ENCODE measurements at places on chromosomes 5 and 9.

- DNase-seq: no peak
Measured at GRCh38 chr9:90095682-90096081, 490.9 kb downstream of the GADD45G start.

DNA sequence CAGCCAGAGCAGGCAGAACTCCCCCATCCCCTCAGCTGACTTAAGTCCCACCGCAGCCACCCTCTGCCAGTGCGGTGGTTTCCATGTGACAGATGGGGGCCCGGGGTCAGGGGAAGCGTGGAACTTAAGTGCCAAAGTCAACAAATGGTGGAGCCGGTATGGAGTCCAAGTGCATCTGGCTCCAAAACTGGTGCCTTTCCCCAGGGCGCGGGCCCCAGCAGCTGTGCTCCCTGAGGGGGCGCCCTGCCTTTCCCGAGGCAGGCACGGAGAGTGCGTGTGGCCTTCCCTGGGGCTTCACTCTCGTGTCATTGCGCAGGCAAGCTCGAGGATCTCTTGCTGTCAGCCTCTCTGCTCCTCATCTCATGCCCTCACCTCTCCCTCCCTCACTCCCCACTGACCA is 33.8 kb downstream of the SLC46A2 start:
- DNase-seq: no peak

DNA sequence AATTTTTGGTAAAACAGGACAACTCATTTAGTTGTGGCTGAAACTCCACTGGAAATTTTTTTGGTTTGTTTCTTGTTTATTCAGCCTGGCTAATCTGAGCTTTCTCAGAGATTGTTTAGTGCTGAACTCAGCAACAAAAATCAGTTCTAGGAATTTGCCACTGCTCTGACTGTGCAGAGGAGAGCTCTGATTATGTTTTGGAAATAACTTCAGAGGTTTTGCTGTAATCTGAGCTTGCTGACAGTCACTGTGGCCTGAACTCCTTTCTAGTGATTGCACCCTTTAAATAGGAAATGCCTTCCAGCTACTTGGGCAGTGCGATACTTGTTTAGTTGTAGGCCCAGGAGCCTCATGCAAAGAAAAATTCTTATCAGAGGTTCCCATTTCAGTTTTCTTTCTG is 60.2 kb downstream of the OSTF1 start:
- DNase-seq: no peak

DNA sequence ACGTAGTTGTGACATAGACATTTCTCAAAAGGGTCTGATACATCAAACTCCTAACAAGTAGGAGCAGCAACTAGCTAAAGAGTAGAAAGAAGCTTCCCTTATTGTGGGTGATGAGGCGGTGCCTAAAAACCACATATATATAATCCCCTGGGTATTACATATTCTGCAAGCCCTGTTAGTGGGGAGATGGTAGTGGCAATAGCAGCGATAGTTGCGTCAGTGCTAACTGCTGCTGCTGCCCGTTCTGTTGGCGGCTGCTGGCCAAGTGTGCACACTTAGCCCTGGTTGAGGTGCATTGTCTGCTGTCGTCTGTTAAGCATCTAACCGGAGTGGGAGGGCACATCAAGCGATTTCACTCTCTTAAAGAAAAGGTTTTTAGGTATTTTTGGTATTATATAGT is 35.8 kb downstream of the VLDLR start:
- no peak for DNase-seq

- DNase-seq: no peak
Measured at GRCh38 chr9:97176206-97176605, 131.3 kb upstream of the CCDC180 start.

DNA sequence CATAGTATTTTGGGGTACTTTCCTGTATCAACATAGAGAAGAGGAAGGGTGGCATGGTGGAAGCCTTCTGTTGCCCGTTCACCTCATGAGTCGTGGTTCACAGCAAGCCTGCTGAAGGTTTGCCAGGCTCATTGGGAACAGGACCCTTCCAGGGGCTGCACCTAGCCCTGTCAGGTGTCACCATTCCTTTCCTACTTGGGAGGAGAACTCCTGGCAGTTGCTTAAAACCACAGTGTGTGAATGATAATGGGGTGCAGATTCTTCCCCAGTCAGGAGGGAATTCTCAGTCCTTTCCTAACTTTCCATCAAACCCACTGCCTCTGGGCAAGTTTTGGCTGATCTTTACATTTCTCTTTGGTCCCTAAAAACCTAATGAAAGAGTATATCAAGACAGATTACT is 99.4 kb upstream of the CTNND2 start:
- DNase-seq: no peak

DNA sequence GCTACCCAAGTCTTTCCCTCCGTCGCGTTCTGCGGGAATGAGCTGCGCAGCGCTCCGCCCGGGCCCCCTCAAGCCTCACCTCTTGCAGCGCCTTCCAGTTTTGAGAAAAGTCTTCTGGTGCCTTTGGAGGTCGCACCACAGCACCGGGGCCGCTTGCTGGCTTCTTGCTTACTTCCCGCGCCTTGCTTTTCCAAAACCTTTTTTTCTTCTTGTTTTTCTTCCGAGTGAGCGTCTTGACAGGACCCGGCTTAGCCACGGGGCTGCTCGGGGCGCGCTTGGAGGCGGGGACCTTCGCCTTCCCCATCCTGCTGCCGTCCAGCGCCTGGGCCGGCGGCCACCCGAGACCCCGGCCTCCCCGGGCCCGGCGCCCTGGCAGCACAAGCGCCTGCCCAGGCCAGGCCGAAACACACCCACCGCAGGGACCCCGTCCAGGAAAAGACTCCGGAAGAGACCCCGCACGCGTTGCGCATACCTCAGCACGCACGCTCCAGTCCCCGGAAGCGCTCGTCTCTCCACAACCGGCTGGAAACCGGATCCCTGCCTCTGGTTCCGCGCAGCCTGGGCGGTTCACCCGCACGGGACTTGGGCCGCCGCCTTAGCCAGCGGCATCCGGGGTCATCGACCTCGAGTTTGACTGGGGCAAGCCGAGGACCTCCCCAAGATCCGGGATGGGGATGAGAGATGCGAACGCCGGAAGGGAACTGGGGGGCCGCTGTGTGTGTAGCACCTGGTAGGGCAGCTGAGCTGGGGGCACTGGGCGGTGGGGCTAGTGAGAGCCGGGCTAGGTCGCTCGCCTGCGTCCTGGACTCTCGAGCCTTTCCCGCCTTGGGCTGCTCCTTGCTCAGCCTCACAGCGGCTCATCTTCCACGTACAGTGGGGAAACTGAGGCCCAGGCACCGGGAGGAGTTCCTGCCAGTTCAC is at the start of gene REXO4:
Gene REXO4, minus strand, starts transcription at position 470 of the 921 bp plus-strand sequence. Its CDS starts 166 bp downstream, at position 304.
- peak; percentile 72 for DNase-seq

- DNase-seq: no peak
Measured at GRCh38 chr5:87827539-87827938, 414.8 kb upstream of the CCNH start.

DNA sequence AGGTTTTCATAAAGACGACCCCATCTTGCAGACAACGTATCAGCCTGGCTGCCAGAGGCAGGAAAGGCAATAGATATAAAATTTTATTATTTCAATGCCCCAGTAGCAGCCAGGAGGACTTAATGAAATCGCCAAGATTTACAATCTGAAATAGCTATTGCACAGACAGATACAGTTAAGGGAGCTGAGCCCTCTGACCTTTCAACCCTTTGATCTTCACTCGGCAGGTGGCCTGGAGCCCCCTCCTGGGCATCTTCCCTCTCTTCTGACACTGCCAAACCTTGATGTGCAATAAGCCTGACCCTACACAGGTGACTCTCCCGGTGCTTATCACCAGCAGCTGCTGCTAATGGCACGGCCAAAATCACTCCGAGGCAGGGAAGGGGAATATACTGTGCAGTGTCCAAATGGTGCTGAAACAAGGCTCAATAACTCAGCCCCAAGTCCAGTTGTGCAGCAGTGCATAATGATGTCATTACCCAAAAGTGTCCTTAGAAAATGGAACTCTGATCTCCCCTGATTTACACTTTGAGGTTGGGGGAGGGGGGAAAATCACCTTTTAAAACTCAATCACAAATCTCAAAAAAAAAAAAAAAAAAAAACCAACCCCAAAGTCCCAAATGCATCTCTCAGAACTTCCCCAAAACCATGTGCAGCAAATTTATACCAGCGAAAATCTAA is 242.0 kb downstream of the CRB2 start:
- DNase-seq: no peak

- no peak for DNase-seq
Measured at GRCh38 chr9:133742251-133742650, 4.1 kb upstream of the SARDH start.

GRCh38 chr5:882253-883183 is 10.1 kb downstream of the BRD9 start:
- no peak for DNase-seq

- no peak for DNase-seq
Measured at GRCh38 chr5:55919625-55920024, 68.5 kb downstream of the IL31RA start.

GRCh38 chr5:89281766-89282553 is 399.0 kb upstream of the MEF2C start:
- no peak for DNase-seq

DNA sequence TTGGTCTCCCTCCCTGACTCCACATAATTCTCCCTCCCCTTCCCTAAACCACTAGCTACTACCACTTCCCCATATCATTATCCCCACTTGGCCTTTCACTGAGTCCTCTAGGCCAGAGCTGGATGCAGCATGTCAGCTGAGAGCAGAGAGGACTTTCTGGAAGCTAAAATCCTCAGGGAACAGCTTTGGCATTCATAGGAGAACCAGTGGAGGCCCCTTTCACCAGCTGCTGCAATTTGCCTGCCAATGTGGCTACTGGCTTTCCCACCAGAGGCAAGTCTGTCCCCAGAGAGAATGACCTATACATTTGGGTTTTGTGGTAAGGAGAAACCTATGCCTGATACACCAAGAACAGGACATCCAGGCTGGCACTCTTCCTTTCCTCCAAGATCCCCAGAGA is 14.4 kb downstream of the FAM219A start:
- no peak for DNase-seq

- no peak for DNase-seq
Measured at GRCh38 chr5:151318850-151319732, 15.5 kb upstream of the SLC36A3 start.

DNA sequence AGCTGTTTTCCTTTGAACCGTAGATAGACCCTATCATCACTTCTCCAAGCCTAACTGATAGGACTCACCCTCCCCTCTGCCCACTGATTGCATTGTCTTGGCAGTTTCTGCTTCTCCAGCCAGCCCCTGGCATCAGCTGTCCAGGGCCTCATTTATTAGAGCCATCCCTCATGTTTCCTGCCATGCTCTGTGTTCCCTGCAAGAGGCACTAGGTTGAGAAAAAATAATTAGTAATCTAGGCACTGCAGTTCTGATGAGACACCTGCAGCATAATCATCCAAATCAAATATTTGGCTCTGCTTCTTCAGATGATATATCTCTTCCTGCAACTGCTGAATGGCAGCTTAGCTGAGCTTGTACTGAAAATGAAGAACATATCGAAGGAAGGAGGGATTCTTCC is 303.0 kb upstream of the TLE4 start:
- DNase-seq: no peak

GRCh38 chr9:75950998-75951397 is 60.5 kb downstream of the PCSK5 start:
- DNase-seq: no peak

- no peak for DNase-seq
Measured at GRCh38 chr5:101897914-101898313, 398.2 kb downstream of the SLCO4C1 start.

- DNase-seq: no peak
Measured at GRCh38 chr5:130795037-130795436, 370.0 kb downstream of the HINT1 start.

- DNase-seq: no peak
Measured at GRCh38 chr5:150508828-150509227, 897 bp downstream of the NDST1 start.

DNA sequence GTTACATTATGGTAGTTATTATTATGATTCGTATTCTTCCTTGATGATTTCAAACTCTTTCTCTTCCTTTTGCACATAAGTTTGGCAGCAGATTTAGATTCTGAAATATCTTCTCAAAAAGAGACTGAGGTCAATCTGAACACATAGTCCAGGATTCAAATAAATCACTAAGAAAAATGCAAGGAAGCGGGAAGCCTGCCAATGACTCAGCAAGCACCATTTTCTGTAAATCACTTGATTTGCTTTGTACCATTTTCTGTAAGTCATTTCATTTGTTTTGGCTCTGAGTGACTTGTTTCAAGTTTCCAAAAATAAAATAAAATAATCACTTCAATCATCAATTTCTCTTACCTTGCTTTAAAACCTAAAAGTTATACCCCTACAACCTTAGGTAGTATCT is 24.6 kb upstream of the GLIS3 start:
- no peak for DNase-seq

DNA sequence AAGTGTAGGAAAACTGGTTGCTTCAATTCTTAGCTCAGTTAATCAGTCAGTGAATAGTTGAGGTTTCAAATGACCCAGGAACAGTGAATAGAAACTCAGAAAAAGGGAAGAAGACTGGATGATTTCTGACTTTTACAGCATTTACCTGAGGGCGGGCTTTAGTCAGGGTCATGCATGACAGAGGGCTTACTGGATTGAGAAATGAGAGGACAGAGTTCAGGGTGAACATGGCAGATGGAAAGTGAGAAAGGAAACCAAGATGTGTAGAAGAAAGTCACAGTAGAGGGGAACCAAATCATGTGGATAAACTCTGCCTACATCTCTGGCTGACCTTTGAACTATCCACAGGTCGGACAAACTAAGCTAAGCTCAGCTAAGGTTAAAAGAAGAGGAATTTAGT is 596.0 kb downstream of the SEMA5A start:
- DNase-seq: no peak

DNA sequence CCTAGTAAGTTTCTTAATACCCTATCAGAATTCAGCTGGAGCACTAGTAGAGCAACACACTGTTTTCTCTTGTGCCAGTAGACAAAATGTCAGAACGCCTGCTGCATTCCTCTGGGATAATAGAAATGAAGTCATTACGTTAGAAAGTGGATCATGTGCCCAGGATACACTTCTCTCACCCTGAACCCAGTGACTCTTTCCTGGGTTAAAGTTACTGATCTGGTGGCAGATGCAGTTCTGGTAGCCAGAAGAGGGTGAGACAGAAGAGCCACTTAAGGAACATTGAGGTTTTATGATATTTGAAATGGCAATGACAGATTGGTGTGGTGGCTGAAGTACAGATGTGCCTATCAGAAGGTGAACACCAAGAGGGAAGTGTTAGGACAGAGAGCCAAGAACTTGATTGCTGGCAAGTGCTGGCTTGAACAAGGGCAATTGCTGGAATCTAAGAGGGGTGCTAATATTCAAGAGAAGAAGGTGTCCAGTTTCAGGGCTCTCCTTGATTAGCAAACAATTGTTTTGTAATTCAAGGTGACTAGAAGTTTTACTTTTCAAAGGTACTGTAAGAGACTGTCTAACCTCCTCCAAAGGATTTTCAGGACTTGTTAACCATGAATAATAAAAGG is 93.7 kb upstream of the ERBIN start:
- no peak for DNase-seq

- DNase-seq: no peak
Measured at GRCh38 chr5:41683181-41683580, 172.8 kb upstream of the PLCXD3 start.

- DNase-seq: no peak
Measured at GRCh38 chr9:137411260-137411644, 11.7 kb downstream of the EXD3 start.

GRCh38 chr9:134219646-134220060 is 55.3 kb upstream of the RNU6ATAC start:
- no peak for DNase-seq

GRCh38 chr5:151451626-151452520 is 4.5 kb downstream of the SLC36A1 start:
- DNase-seq: no peak
